COR-L47 (cell line): ENCODE measurements at places on chromosomes 6 and 20.

DNA sequence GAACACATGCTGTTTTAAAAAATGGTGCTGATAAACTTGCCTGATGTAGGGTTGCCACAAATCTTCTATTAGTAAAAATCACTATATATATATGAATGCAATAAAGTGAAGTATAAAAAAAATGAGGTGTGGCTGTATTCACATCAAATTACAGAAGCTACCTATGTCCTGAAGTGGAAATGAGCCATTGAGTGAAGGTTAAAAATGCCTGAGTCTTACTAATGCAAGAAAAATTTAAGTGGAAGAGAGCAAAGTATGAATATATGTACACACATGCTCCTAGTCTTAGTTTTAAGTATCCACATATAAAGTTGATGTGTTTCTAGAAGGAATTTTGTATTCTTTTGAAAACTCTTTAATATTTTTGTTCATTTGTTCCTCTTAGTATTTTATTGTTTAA is 808.3 kb upstream of the MAN1A1 start:
- no peak for DNase-seq

- no peak for DNase-seq
These were observed 40.3 kb downstream of the PRDM1 start for GRCh38 chr6:106126482-106126881.

DNA sequence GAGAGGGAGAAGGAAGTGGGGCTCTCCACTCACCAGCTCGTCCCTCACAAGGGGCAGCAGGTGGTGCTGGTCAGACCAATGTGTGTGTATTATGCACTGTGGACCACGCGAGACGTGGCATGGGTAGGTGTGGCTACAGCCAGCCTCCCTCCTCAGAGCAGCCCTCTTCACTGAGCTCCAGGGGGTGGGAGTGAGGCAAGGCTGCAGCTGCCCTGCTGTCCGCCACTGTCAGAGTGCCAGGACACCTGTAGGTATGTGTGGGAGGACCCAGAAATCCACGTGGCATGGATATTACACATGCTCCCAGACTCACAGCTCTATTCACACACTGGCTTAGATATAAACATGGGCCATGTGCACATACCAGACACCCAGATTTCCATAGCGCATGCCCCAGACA is 90.3 kb downstream of the VEGFA start:
- peak; percentile 87 for DNase-seq

DNA sequence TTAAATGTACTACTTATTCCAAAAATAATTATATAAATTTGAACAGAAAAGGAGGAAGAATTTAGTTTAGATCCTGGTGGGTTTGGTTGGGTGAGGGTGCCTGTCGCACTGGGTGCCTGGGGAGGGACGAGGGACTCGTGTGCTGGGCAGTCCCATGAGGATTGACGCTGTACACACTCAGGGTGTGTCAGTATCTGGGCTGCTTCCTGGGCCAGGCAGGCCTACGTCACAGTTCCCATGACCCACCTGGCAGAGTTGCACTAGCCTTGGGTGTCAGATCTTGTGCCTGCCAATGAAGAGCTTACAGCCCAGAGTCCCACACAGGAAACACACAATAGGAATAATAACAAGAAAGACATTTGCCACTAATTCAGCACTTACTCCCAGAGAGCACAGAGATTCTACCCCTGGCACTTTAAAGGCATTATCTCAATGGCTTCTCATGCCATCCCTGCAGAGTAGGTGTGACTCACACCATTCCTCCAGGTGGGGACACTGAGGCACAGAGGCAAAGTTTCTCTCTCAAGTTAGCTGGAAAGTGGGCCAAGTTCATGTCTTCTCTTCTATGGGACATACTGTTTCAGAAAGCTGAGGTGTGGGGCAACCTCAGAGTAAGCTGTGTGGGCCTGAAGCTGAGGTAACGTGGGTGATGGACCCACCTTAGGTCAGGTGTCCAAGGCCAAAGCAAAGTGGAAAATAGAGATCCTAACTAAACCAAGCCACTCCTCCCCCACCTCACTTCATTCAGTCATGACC is 1.3 kb upstream of the SDCBP2 start:
- DNase-seq, result no peak

- no peak for DNase-seq
These were observed 29.2 kb upstream of the ALDH8A1 start for GRCh38 chr6:134979142-134979541.
